ENCODE measurements at places on chromosomes 2 and 18.

DNA sequence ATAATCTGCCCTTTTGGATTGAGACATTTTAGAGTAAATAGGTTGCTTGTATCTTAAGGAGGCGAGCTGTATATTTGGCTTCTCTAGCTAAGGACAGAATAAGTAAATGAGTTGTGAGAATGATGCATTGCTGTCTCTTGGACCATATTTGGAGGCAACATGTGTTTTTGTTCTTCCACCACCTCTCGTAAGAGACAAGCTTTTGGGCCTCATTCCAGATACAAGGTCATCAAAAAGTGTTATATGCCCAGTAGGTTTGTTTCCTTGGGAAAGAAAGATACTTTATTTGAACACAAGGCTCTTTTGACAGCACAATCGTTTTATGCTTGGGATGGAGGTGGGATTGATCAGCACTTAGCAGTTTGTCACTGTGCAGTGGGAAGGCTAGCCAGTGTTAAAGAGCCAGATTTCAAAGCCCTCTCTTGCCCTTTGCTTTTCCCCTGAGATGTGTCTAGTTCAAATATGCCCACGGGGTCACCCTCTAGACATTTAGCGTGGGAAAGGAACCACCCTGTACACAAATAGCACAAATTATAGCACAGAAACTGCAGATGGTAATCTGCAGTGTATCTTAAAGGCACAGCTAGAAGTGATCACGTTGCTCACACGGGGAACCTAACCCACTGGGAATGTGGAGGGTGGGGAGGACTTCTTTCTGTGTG, 131.3 kb downstream of the MAP4K4 start:
- no peak for DNase-seq

DNA sequence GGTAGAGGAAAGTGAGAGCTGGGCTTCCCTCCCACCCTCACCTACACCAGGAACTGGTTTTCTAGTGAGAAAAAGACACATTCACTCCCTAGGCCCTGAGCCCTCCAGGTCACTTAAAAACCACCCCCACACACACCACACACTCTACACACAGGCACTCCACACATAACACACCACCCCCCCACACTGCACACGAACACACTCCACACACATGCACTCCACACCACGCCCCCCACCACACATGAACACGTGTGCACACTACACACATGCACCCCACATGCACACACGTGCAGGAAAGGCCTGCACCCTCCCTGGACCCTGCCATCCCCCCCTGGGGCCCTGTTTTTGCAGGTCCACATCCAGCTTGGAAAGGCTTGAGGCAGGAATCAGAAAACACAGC, 67.6 kb downstream of the RALBP1 start:
- DNase-seq = no peak

GRCh38 chr2:69081001-69081580, 68.1 kb downstream of the ANTXR1 start:
- no peak for DNase-seq

DNA sequence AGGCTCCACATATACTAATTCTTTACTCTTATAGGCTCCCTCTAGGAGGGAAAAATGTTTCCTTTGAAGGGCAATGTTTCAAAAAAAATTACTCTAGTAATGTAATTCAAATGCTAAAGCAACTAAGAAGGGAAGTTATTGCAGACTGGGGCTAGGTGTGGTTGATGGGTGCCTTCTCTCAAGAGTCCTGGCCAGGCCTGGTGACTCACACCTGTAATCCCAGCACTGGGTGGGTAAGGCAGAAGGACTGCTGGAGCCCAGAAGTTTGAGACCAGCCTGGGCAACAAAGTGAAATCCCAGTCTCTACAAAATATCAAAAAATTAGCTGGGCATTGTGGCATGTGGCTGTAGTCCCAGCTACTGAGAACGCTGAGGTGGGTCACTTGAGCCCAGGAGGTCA, 31.2 kb upstream of the CDKL4 start:
- no peak for DNase-seq

DNA sequence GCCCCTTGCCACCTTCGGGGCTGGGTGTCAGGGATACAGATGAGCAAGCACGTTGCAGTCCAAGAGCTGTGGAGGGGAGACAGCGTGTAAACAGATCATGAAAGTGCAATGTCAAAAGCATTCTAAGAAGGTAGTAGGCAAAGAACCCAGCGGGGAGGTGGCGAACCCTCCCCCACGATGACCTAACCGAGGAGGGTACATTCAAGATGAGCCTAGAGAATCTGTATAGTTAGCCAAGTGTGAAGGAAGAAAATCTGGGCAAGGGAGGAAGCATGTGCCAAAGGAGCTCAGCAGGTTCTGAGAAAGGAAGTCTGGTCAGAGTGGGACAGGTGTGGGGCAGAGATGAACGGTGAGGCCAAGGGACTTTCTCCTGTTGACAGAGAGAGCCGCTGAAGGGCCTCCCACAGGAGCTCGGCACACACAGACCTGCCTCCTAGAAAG, 106.9 kb downstream of the SP3 start:
- no peak for DNase-seq

GRCh38 chr2:24047703-24048033, 477 bp upstream of the WDCP start:
- no peak for DNase-seq

DNA sequence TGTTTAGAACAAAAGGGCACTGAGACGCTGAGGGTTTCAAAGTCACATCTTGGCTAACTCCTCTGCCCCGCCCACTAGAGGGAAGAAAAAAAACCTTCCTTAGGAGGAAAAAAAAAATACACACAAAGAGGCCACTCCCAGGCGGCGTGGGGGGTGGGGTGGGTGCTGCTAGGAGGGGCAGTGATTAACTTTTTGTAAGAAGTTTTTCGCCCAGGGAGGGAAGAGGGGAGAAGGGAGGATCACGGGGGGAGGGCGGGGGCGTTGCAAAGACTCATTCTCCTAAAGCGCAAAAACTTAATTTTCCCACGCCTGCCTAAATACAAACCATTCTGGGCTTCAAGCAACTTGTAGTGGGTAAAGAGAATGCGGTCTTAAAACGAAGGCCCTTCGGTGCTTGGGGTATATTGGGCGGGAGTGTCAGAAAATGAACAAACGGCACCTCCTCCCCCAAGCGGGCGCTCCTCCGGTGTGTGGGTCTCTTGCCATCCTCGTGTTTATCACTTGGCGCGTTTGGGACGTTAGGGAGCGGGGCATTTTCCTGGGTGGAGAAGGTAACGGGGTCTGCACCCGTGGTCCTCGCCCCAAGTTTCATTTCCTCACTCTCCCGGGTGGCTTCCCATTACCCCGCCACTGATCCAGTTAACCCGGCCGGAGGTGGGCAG, 1.7 kb downstream of the CXCR4 start:
- peak; percentile 85 for DNase-seq

- DNase-seq = peak; percentile 72
Measured at GRCh38 chr2:68426848-68427579, 40.1 kb downstream of the FBXO48 start.

GRCh38 chr2:54206596-54206995, 49.4 kb downstream of the TSPYL6 start:
- peak; percentile 3 for DNase-seq

- no peak for DNase-seq
Measured at GRCh38 chr2:178800510-178800909, 6.7 kb downstream of the TTN start.

DNA sequence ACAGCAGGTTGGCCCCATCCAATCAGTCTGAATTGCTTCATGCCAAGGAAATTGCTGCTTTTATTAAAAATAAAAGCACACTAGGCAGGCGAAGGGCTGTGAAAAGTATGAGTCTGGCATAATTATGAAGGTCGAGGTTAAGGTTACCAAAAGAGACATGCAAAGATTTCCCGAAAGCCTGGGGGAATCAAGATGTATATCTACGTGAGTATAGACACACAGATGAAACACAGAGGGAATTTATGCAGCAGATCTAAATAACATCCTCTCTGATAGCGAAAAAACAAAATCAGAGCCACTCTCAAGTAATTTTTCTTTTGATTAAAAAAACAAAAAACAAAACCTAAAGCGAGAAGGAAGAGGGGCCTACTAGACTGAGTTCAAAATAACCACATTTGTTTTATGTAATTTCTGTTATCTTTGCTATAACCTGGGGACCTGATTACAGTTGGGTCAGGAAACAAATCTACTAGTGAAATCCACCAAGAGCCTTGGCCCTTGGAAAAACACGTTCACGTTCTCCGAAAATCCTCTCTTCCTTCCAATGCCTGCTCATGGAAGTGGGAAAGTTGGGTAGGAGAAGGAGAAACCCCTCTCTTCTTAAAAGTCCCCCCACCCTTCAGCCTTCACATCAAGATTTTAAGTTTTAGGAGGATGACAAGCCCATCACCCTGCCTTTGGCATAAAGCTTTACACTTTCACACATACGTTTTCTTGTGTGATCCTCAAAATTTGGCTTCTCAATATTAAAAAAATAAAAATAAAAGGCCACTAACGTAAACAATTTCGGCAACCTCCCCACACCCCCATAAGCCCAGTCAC, 1.4 kb downstream of the AAK1 start:
- DNase-seq = peak; percentile 23

DNA sequence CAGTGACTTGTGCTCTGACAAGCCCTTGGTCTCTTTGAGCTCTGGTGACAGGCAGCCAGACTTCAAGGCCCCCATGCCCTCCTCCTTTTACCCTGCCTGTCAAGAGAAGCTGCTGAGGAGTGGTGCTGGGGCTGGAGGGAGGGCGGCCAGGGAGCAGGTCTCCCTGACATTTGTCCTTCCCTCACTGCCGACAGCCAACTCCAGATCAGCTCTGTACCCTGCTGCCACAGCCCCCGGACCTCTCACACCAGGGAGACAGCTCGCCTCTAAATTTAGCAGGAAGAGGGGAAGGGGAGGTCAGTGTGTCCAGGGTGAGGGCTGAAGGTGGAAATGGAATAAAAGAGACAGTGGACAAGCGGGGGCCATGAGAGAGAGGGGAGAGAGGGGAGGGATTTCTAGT, 155.8 kb downstream of the TDRD15 start:
- DNase-seq = no peak

DNA sequence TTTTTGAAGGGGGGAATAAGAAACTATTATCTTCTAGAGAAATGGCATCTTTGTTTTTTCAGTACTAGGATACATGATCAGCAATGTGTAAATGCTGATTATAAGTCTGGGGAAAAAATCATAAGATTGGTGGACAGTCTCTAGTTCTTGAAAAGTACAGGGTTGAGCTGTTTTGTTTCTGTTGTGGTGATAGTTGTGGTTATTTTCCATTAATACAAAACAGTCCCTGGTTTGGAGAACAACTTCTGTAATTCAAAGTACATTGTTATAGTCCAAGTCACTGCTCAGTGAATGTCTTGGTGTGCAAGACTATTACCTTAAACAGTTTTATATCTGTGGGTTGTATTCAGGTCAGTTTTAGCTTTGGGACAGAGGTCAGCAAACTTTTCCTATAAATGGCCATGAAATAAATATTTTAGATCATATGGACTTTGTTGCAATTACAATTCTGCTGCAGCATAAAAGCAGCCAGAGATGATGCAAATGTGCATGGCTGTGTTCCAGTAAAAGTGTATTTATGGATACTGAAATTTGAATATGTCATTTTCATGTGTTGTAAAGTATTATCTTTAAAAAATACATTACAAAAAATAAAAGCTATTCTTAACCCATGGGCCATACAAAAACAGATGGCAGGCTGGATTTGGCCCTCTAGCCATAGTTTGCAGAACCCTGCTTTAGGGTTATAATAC, 111.0 kb downstream of the CERS6 start:
- no peak for DNase-seq

GRCh38 chr2:28477087-28477486, 18.8 kb upstream of the PLB1 start:
- DNase-seq = no peak

GRCh38 chr2:201542291-201542690, 90.8 kb downstream of the STRADB start:
- DNase-seq = no peak

- peak; percentile 60 for DNase-seq
Measured at GRCh38 chr2:44237221-44237620, 38.1 kb upstream of the SLC3A1 start.

- DNase-seq = no peak
Measured at GRCh38 chr2:26515771-26516170, 37.8 kb upstream of the OTOF start.

GRCh38 chr2:110900191-110900590, 167.8 kb downstream of the ACOXL start:
- DNase-seq = no peak

DNA sequence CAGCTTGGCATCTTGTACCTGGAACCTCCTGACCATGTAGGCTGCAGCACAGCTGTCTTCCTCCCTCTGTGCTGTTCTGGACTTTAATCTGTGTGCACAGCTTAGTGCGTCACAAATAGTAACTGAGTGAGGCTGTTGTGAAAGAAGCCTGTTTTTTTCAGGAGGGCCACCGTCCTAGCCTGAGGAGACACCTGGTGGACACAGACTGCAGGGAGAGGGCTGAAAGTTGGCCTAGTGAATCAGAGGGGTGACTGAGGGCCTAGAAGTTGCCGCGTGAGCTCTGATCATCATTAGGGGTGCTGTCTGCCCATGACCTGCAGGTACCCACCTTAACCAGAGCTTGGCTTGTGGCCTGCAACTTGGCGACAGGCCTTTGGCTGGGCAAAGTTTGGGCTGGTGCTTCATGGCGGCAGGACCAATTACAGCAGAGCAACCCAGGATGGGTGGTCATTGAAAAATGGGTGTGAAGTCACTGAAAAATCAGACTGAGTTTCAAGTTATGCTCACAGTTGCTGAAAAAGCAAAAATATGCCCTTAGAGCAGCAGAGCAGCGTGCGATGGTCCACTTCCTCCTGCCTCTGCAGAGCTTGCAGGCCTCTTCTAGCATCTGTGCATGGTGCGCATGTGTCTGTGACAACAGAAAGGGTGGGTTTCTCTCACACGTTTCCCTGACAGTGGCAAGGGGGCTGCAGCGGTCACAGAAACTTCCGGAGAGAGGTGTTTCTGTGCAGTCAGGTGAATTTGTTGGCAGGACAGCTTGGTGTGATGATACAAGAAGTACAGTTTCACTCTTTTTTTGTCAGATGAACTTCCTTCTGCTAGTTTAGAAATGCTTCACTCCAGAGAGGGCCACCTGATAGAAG, 9.6 kb downstream of the GDF7 start:
- no peak for DNase-seq

- no peak for DNase-seq
Measured at GRCh38 chr18:2179498-2180183, 391.7 kb downstream of the METTL4 start.

GRCh38 chr2:141055531-141055930, 1075.3 kb downstream of the LRP1B start:
- DNase-seq = no peak

- DNase-seq = no peak
Measured at GRCh38 chr2:25222477-25223121, 54.2 kb upstream of the POMC start.

- DNase-seq = no peak
Measured at GRCh38 chr2:216188956-216189355, 79.8 kb downstream of the XRCC5 start.

GRCh38 chr2:233991196-233991595, 59.3 kb upstream of the SPP2 start:
- DNase-seq = no peak

- no peak for DNase-seq
Measured at GRCh38 chr18:48987821-48988220, 37.1 kb upstream of the SMAD7 start.

GRCh38 chr2:36857713-36858112, 108.6 kb downstream of the STRN start:
- no peak for DNase-seq

- DNase-seq = no peak
Measured at GRCh38 chr18:45136381-45137086, 455.8 kb downstream of the SETBP1 start.
